ENCODE measurements at places on chromosomes 6 and 20.

DNA sequence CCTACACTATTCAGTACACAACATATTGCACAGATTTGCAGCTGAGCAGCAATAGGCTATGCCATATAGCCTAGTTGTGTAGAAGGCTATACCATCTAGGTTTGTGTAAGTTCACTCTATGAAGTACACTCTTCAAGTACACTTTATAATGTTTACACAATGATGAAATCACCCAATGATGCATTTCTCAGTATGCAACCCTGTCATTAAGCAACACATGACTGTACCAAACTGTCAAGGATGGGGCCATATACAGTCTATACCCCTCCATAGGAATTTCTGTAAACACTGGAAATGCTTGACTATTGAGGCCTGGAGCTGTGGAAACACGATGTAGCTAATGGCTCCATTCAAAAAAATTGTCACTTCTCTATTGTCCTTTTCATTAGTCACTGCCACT, 535.4 kb downstream of the EPM2A start:
- peak; percentile 3 for DNase-seq

DNA sequence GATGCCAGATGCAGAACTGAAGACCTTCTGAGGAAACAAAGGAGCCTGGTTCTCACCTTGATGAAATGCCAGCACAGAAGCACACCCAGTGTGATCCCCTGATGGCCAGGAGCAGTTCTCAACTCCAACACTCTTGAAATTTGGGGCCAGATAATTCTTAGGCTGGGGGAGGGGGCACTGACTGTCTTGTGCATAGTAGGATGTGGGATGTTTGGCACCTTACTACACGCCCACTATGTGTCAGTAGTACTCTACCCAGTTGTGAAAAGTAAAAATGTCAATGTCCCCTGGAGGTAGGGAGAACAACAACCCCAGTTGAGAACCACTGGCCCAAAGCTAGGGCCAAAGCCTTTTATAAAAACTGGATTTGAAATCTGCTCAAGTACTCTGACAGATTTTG, 398.3 kb upstream of the ARID1B start:
- DNase-seq, result no peak

DNA sequence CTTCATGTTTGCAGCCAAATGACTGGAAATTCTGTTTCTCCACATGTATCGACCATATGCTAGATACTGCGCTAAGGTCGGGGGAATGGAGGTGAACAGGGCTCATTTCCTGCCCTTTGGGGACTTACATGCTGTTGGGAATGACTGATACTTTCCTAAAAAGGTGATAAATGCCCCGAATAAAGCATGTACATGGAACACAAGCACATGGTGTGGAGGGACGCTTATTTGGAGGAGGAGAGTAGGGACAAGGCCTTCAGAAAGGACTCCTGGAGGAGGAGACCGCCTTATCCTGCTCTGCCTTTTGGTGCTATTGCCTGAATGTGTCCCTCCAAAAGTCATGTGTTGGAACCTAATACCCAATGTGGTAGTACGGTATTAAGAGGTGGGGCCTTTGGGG, 344.5 kb downstream of the PRL start:
- DNase-seq, result no peak

DNA sequence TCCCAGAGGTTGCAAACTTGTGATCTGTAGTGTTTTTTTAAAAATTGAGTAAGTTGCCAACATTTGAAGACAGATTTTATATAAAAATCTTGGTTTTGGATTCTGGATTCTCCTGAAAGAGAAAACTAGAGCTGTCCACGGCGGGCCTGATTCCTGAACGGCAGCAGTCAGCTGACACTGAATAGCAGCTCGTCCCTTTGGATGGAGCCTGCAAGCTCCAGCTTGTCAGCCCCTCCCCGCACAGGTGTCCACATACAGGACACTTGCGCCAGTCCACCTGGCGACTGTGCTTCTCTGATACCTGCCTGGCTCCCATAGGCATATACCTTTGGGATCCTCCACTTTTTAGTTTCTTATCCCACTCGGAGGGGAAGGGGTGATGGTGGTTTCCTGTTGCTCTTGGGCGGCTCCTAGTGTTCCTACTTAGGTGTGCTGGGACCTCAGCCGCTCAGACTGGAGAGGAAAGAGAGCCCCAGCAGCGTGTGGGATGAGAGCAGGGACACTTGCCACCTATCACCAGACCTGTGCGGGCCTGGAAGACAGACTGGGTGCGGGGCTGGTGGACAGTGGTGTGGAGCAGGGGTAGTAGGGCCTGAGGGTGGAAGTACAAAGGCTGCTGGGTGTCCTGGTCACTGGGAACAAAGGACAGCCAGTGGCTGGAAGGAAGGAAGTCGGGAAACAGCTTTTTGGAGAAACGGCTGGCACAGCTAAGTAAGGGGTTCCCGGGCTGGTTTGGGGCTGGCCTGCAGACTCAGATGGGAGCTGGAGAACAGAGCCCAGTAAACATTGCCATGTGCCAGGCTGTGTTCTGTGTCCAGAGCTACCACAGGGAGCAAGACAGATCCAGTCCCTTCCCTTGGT, 18.3 kb downstream of the GHRH start:
- DNase-seq, result no peak

GRCh38 chr6:75308250-75308988, 23.8 kb upstream of the TMEM30A start:
- DNase-seq, result no peak

- DNase-seq, result peak; percentile 78
Observed at GRCh38 chr20:4406627-4407026, 315.1 kb upstream of the PRND start.

DNA sequence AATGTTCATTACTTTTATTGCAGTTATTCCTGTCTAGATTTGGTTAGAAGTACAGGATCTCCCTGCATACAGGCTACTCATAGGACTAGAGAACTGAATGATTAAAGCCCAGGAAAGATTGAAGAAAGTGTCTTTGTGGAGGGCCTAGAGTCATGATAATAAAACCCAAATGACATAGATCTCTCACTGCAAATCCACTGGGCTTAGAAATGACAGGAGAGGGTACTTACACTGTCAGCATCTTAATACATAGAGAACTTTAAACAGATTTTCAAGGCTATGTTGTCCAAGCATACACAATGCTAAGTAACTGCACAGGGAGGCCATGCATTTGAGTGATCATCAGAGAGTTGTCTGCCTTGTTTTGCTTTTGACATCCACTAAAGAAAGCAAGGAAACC, 383.8 kb upstream of the MAP3K7 start:
- DNase-seq, result no peak

- DNase-seq, result no peak
Observed at GRCh38 chr20:49759266-49759950, 45.7 kb upstream of the B4GALT5 start.

GRCh38 chr20:22686097-22686496, 101.7 kb upstream of the FOXA2 start:
- DNase-seq, result peak; percentile 66

- DNase-seq, result no peak
Observed at GRCh38 chr6:157859775-157860504, 36.9 kb downstream of the SNX9 start.

- DNase-seq, result no peak
Observed at GRCh38 chr6:111978532-111979149, 75.3 kb upstream of the CCN6 start.

DNA sequence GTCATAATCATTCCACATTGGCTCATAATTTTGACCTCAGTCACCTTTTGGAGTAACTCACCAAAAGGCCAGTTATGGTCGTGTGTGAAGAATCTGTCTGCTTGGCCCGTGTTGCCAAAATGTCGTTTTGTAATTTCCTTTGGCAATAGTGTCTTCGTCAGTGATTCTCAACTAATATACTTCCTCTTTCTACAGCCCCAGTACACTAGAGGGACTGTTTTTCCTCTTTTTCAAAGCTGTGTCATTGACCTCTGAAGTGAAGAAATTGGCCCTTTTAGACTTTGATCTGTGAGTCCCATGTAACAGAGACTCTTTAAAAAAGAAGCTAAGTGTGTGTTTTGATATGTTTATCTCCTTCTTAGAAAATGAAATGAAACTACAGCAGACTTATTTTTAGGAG, 5.2 kb downstream of the FOXO3 start:
- DNase-seq, result peak; percentile 65

DNA sequence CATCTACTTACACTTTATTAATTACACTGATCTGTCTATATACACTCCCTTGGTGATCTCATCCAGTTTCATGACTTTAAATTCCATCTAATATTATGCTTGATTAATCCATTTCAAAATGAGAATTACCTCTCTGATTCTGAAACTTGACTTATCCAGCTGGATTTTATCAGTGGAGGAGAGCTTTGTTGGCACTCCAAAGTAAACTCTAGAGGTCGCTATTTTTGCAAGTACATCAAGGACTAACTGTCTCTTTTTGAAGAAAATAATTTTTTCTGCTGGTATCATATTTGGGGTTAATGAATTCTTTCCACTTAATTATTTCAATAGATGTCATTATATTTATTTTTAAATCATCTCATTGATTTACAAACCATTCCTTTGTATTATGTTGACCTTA, 630.3 kb upstream of the MAN1A1 start:
- no peak for DNase-seq

GRCh38 chr6:131116755-131117360, 18.4 kb upstream of the AKAP7 start:
- peak; percentile 50 for DNase-seq

DNA sequence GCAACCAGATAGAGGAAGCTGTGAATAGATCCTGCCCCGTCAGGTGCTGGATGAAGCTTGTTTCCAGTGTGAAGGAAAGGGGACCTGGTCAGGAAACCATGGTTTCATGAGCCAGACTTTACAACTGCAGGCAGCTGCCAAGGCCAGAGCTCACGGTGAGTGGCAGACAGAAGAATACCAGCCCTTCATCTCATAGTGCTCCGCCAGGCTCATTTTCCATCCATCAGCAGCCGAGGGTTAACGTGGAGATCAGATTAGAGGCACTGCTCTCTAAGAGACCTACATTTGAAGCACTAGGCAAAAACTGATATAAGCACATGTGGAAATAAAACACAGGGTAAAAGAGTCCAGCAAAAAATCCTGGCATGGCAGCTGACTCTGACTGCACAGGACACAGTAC, 172.4 kb downstream of the CD24 start:
- no peak for DNase-seq

GRCh38 chr6:157804448-157805327, 18.4 kb upstream of the SNX9 start:
- no peak for DNase-seq

GRCh38 chr6:21887231-21888185, 294.0 kb downstream of the SOX4 start:
- DNase-seq, result peak; percentile 63

GRCh38 chr6:142945446-142946180, 637 bp upstream of the HIVEP2 start:
- no peak for DNase-seq

DNA sequence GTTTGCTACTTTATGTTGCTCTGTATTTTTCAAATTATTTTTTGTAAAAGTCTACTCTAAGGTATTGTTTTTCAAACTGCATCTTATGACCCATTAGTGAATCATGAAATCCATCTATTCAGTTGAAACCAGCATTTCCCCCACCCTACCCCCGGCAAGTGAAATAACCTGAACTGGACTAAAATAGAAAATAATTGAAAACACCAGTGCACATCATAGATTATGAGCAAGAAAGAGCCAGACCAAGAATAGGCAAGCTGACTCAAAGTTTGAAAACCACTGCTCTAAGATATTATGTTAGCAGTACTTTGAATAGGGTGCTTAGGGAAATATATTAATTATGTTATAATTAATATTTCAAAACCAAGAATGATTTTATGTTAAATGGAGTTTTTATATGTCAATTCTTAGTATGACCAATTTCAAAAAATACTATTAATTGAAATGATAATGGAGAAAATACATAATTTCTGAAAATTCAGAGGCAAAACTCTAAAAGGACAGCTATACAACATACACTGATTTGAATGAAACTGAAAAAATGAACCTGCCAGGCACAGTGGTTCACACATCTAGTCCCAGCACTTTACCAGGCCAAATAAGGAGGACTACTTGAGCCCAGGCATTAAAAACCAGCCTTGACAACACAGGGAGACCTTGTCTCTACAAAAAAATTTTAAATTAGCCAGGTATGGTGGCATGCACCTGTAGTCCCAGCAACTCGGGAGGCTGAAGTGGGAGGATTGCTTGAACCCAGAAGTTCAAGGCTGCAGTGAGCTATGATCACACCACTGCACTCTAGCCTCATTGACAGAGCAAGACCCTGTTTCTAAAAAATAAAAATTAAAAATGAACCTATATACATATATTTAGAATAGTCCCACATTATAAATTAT, 112.0 kb downstream of the CDK19 start:
- peak; percentile 53 for DNase-seq

DNA sequence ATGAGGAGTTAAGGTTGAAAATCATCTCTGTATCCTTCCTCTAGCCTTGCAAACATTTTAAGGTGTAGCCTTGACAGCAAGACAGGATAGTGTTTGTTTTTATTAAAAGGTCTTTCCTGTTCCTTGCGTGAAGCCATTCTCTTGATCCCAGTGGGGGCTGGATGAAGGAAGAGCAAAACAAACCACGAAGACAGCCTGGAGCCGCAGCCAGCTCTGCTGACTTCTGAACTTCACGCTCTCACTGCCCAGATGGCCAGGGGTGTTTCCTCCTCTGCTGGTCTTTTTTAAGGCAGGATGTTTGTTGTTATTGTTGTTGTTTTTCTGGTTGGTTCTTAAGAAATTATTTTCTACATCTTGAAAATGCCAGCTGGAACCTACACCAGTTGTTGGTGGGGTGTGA, 156.4 kb downstream of the MTHFD1L start:
- DNase-seq, result no peak

DNA sequence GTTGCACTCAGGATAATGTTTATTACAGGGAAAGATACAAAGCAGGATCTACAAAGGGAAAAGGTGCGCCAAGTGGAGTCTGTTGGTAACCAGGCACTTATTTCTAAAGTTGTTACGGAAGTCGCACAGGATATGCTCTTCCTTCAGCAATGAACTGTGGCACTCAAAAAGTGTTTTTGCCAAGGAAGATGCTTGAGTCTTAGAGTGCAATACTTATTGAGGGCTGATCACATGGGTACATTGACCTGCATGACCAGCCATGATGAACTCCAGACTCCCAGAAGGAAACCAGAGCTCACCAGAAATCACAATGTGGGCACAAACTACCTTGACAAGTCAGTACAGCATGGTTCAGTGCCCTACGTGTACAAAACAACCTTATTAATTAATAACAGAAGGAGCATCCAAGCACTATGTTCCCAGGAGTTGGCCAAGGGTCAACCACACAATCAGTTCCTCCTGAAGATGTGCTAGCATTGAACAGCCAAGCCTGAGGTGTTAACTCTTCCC, 270.7 kb upstream of the TFAP2D start:
- DNase-seq, result no peak

DNA sequence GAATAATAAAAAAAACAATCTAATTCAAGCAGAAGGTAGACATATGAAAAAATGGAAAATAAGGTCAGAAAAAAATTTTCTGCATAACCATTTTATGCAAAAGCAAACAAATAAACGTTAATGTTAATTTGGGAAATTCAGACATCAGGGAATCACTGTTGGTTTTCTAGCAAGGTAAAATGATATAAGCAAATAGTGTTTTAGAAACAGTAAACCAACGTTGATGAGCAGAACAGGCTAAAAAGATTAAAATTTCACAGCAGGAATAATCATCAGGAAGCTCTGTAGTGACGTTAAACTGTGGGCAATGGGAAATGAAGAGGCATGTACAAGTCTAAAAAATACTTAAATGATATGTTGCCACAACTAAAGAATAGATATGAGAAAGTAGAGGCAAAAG, 54.5 kb upstream of the HMGCLL1 start:
- DNase-seq, result no peak
